Endothelial cell (in vitro differentiated cells): ENCODE measurements at places on chromosomes 1 and 21. TPM values are rescaled to one million over a fixed set of nuclear protein-coding genes. Genes with fewer than 3 reads are reported as not detected.

Gene C1orf226
- total RNA-seq = 28.2 TPM

Gene RNASEL
- total RNA-seq = 2.3 TPM

GRCh38 chr1:17183388-17184160 lies 21.4 kb upstream of the PADI1 start:
- DNase-seq = no peak

Gene PGLYRP3
- 1.1 TPM for total RNA-seq

- DNase-seq = no peak
Observed at GRCh38 chr1:243465738-243466137, 209.9 kb downstream of the SDCCAG8 start.

Gene CHI3L1
- total RNA-seq = 0.21 TPM

- DNase-seq = peak; percentile 52
Observed at GRCh38 chr21:30072496-30072895, 94.1 kb downstream of the CLDN17 start.

- DNase-seq = peak; percentile 14
Observed at GRCh38 chr1:224700918-224701531, 84.9 kb downstream of the CNIH3 start.

GRCh38 chr1:228198977-228199590 lies 8.8 kb upstream of the OBSCN start:
- DNase-seq = no peak

Gene ADORA3
- 0.13 TPM for total RNA-seq

DNA sequence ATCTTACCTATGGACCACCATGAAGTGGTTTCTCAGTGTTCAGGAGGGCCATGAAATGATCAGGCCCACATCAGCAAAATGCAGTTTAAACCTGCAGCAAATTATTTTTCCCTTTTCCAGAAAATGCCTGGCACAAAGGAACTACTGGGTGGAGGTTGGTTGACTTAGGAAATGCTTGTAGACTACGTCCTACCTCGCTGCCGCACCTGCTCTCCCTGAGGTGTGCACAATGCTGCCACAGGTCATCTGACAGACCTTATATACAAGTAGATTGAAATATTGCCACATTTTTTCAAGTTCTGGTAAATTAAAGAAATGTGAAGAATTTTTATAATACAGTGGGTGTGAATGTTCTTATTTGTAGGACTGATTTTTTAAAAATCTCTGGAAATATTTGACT lies 166.7 kb upstream of the PDE4B start:
- no peak for DNase-seq

DNA sequence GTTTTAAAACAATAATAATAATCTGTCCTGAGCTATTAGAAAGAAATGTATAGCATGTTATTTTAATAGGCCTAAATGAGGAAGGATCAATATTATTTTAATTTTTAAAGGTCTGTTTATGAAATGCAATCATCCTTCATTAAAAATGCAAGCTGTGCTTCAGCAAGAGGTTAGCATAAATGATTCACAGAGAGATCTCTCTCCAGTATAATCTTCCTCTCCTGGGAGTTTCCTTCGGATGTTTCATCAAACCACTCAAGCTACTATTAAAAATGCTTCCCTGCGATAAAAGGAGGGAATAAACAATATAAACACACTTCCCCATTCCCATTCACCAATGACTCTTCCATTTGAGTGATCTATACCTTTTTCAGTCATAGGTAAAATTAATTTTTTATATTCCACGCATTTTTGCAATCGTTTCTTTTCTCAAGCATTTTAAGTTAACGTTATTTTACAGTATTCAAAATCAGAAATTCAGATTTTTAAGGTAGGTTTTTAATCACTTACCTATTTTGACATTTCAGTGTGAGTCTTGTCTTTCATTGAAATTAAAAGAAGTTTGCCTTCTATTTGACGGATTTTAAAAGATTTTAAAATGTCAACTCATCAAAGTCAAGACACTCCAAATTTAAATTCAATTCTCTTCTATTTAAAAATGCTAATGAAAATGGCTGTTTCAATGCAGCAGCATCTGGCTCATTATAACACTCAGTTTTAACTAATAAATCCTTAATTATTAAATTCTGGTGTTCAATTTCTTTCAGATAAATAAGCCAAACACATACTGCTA lies 64.3 kb downstream of the RERE start:
- no peak for DNase-seq

DNA sequence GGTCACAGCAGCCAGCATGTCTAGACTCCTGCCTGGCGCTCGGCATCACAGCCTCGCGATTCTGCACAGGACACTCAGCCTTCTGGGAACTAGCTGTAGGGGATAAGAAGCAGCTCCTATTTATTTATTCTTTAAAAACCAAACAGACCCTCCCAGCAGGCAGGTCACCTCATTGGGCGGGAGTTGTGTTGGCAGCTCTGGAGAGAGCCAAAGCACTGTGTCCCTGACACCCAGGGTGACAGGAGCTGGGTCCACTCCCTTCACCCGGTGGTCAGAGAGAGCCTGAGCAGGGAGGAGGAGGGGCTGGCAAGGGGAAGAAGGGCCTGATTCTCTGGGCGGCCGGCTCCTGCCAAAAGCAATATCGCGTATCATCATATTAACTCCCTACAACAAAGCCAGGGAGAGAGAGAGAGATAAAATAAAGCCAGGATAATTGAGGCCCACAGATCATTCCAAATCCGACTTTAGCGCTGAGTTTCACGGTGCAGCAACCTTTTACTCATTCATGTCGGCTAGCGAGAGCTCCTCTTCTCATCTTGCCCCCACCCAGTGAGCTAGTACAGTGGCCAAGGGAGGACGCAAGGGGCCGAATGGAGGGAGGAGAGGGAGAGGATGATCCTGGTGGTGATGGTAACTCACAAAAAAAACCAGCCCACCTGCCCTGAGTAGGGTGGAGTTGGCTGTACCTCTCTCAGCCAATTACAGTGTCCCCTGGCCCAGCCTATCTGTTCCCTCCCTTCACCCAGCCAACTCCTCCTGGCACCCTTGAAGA lies 79.8 kb upstream of the IFFO2 start:
- DNase-seq = no peak

DNA sequence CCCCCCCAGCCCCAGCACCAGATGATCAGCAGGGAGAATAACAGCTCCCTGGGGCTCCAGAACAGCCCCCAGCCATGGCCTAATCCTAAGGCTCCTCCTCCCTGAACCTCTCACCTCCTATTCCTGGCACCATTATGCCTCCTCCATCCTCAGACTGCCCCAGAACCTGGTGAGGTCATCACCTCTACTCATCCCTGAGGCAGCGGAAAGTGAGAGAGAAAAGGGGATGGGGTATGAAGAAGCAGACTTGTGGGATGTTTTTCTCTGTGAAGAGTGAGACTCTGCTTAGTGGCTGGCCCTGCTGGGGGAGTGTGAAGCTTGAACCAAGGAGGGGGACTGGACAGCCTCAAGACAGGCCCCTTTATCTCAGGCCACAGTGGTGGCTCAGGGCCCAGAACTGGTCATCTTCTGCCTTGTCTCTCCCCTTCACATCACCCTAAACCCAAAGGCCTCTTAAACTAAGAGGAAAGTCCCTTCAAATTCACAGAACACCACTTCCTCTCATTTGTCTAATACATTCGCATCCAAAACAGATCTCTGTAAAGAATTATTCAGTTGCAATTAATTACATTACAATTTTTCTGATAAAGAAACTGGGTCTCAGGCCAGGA lies 2.2 kb upstream of the PPM1J start:
- DNase-seq = no peak

DNA sequence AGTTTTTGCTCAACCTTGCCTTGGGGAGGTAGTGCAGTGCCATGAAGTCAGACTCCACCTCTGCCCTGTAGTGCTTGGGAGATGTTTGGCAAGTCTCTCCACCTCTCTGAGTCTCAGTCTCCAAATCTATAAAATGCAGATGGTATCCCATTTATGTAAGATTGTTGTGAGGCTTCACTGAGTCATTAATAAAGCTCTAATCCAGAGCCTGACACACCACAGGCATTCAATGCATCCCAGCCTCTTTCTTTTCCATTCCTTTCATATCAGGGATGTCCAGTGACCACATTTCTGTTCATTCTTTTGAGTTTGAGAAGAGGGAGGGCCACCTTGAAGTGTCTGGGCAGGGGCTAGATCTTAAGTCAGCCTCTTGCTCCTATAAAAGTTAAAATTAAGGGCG lies 37.6 kb upstream of the LMO4 start:
- DNase-seq = no peak

GRCh38 chr21:41866274-41866809 lies 12.8 kb downstream of the PRDM15 start:
- no peak for DNase-seq

- DNase-seq = no peak
Observed at GRCh38 chr1:172122381-172122780, 281.1 kb downstream of the DNM3 start.

Gene C1orf210
- not detected for total RNA-seq

Gene CCDC181
- 0.80 TPM for total RNA-seq

Gene BNIPL
- total RNA-seq = 1.5 TPM

GRCh38 chr21:38503583-38503982 lies 5.3 kb upstream of the ERG start:
- DNase-seq = peak; percentile 34

Gene OLIG2
- total RNA-seq = 0.33 TPM

- DNase-seq = no peak
Observed at GRCh38 chr1:170657275-170657853, 6.6 kb upstream of the PRRX1 start.

DNA sequence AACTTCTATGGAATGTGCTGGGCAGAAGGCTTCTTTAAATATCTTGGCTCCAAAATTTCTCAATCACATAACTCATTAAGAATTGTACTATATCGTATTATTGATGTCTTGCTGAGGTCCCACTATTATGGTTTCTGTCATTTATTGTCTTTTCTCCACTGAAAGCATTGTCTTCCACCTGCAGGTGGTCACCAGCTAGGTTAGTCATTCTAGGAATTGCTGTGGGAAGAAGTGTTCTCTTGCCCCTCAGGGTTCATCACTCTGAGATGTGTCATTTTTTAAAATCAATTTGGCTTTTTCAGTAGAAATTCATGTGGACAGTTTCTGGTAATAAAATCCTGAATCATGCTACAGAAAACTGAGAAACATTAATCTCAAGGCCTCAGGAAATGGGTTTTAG lies 66.1 kb downstream of the NCAM2 start:
- DNase-seq = no peak

- DNase-seq = no peak
Observed at GRCh38 chr1:213066363-213066762, 15.3 kb downstream of the RPS6KC1 start.

Gene OLFM3
- 0.23 TPM for total RNA-seq

Gene GUCA2A
- not detected for total RNA-seq

GRCh38 chr1:112515311-112516009 lies 6.7 kb downstream of the WNT2B start:
- DNase-seq = no peak

Gene CKS1B
- 48.3 TPM for total RNA-seq

DNA sequence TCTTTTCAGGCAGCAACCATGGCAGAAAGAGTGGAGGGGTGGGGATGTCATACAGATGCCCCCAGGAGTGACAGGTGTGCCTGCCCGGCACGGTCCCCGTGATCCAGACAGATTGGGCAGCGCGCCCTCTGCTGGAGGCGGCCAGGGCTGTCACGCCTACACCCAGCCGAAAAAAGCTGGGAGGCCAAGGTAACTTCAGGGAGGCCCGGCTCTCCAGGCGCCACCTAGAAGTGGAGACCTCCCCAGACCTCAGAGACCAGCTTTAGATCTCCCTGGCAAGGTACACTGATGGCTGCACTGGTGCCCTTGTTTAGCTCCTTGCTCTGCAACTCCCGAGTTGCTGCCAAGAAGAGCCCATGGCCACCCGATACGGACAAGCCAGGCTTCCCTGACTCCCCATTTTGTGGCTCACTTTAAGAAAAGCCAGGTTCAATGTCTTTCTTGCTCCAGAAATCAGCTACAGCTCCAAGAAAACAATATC lies 6.6 kb downstream of the GOLT1A start:
- DNase-seq = peak; percentile 86

- DNase-seq = no peak
Observed at GRCh38 chr1:111571239-111571638, 48.4 kb upstream of the RAP1A start.

DNA sequence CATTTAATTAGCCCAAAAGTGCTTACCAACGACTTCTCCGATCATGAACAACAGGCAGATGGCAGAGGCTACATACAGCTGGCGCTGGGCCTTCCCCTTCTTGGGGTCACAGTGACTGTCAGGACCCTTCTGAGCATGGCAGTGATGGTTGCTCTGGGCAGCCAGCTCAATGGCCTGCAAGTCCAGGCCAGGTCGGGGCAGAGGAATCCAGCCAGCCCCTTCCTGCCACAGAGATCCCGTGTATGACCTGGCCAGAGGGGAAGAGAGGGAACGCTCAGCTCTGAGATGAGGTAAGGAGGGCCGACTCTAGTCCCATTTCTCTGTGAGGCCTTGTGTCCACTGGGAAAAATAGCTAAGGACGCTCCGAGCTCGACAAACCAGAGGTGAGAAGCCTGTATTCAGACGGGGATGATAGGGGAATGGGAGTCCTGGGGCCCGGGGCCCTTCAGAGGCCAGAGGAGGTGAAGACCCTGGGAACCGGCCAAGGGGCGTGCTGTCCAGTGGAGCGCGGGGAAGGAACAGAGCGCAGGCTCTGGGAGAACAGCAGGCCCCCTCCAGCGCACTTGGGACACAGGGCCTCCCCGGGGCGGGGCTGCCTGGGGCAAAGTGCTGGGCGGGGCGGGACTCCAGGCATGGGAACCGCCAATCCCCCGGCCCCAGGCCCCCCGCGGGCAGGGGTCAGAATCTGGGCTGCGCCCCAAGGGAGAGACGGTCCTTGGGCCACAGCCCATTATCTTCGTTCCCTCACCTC lies 772 bp downstream of the SLC30A2 start:
- DNase-seq = no peak

Gene RNU1-2
- 3,428 TPM for total RNA-seq

DNA sequence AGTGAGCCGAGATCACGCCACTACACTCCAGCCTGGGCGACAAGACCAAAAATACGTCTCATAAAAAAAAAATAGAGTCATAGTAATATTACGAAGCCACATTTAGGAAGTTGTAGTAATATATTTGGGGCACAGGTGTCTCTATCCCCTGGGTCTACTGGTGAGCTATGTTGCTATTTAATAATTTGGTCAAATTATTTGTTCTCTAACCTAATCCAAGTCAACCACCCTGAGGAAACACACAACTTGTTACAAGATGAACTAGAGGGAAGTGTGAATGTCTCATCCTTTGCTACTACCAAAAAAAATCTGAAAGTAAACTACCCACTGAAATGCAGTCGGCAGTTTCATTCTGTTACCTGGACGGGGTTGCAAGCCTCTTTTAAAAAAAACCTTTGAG lies 35.3 kb downstream of the RGS8 start:
- no peak for DNase-seq

GRCh38 chr1:185663332-185663731 lies 70.9 kb upstream of the HMCN1 start:
- no peak for DNase-seq

GRCh38 chr1:239744851-239745250 lies 346.8 kb upstream of the FMN2 start:
- no peak for DNase-seq

DNA sequence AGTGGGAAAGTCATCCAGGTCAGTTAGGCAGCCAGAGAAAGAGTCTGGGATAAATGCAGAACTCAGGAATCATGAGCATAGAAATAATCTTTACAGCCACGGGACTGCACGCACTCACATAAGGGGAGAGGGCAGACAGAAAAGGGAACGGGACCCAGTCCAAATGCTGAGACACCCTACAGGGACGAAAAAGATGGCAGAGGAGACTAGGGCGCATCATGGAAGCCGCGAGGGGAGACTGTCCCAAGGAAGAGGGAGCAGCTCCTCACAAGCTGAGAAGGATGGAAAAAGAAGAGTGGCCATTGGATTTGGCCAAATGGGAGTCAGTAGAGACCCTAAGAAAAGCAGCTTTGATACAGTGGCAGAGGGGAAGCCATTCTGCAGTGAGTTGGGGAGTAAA lies 102.9 kb upstream of the TLR5 start:
- no peak for DNase-seq

Gene SLC1A7
- total RNA-seq = not detected

GRCh38 chr1:58155418-58156123 lies 391.0 kb downstream of the OMA1 start:
- peak; percentile 67 for DNase-seq
